Amygdala (tissue), 56 donors: ENCODE measurements at places on chromosomes 13 and 19.

- DNase-seq, result no peak
These were observed 24.2 kb upstream of the NANOS2 start for GRCh38 chr19:45938733-45939319.

- DNase-seq, result no peak
These were observed 22.2 kb upstream of the GDF15 start for GRCh38 chr19:18363787-18364186.

DNA sequence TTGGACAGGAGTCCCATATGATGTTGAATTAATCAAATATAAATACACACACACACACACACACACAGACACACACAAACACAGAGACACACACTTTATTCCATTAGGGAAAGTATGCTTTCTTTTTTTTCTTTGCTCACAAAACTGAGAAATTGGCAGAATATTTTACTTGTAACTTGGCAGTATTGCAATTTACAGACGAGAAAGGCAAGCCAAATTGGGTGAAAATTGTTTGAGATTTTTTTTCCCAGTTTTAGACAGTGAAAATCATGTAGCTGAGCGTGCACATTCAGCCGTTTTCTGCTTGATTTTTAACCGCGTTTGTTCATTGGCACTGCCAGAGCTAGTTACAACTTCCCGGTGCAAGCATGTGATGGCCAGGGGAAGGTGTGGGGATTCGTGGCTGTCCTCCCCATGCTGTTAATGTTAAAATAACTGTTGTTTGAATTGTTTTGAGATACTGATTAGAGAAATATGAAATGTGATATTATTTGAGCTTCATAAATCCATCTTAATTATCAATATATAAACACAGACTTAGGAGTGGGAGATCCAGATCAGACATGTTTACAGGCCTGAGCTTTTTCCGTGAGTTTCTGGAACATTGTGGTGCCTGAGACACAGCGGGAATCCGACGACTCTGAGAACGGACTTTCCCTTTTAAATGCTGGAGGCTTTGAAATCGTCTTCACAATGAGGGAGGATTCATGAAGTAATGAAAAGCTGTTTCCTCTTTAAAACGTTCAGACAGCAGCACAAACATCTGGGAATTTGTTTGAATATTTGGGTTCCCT is 125.5 kb downstream of the KCNRG start:
- DNase-seq, result no peak

DNA sequence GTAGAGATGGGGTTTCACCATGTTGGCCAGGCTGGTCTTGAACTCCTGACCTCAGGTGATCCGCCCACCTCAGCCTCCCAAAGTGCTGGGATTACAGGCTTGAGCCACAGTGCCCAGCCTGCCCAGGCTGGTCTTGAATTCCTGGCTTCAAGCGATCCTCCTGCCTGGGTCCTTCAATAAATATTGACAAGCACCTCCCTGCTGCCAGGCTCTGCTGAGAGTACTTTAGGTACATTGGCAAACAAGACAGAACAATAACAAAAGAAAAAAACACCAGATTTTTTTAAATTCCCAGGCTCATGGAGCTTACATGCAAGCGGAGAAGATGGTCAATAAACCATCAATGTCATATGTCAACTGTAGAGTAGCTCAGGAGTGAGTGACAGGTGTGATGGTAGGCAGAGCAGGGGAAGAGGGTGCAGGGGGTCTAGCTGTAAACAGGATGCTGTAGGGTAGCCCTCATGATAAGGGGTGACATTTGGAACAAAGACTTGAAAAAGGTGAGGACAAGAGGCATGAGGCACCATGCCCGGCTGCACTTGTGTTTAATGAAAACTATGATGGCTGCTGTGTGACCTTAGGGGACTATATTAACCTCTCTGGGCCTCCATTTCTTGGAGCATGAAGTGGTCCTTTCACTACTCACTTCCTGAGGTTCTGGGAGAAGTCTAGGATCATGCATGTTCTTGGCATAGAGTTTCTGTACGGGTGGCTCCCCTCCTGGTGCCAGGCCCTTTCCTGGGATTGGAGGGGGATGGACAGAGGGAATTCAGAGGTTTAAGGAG is 19.6 kb downstream of the SULT2B1 start:
- DNase-seq, result no peak

- no peak for DNase-seq
These were observed 154.3 kb downstream of the SIPA1L3 start for GRCh38 chr19:38061294-38061693.

GRCh38 chr13:44396701-44397580 is 23.3 kb downstream of the SERP2 start:
- no peak for DNase-seq

- no peak for DNase-seq
These were observed 230.6 kb downstream of the MTUS2 start for GRCh38 chr13:29050719-29051118.

GRCh38 chr19:15118248-15118647 is 11.0 kb downstream of the SYDE1 start:
- no peak for DNase-seq

DNA sequence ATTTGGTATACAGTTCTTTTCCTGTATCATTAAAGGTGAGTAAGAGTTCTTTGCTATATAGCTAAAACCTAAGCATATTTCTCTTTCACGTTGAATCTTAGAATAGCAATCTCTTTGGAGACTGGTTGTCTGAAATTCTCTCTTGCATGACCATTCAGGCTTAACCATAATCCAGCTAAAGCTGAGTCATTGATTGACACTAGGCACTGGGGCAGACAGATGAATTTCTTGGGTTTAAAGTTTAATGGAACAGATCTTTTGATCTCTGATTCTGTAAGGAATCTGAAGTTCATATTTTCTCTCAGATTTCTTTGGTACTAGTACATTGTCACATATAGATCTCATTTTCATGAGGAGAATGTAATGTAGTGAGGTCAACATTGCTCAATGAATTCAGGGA is 397.3 kb upstream of the MIR17HG start:
- no peak for DNase-seq

GRCh38 chr13:43915451-43915850 is 35.7 kb downstream of the LACC1 start:
- DNase-seq, result no peak
